ENCODE measurements at places on chromosomes 6 and 20.

GRCh38 chr20:58714340-58714922, 21.8 kb downstream of the NPEPL1 start:
- ATAC-seq = no peak

DNA sequence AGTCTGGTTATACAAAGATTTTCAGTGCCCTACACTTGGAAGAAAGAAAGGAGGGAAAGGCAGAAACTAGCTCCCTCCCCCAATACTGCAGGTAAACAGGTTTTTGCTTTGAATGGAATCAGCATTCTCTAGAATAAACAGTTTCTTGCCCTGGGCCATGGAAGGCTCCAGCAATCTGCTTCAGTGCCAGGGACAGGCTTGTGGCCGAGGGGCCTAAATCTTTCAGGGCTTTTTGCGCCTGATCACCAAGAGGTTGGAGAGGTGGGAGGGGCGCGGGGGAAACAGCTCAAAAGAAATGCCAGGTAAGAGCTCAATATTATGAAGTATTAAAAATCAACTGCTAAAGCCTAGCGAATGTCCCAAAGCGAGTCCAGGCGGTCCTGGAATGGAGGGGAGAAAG, 23.8 kb downstream of the TFAP2B start:
- ATAC-seq = no peak

DNA sequence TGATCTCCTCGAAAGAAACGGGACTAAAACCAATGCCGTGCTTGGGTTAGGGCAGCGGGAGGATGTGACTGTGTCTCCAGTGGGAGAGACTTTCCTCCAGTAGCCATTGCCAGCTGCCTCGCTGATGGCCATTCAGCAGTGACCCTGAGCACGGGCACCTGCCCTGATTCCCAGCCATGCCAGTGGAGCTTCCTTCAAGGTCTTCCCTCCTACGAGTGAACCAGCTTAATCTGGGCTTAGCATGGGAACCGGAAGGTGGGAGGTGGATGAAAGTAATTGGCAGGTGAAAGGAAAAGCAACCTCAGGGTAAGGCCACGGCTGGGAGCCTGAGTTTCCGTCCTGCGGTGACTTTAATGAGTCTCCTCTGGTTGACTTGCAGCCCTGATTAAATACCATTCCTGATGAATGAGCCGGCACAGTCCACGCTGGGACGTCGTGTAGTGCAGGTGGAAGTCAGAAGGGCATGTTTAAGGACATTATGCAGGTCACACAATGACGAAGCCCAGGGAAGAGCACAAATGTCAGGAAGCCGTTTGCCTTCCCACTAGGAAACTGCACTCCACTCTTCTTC, 813.5 kb downstream of the QKI start:
- no peak for ATAC-seq

GRCh38 chr6:117409420-117409819, 16.3 kb downstream of the ROS1 start:
- ATAC-seq = no peak

GRCh38 chr6:104428184-104428583, 431.5 kb downstream of the HACE1 start:
- ATAC-seq = no peak

DNA sequence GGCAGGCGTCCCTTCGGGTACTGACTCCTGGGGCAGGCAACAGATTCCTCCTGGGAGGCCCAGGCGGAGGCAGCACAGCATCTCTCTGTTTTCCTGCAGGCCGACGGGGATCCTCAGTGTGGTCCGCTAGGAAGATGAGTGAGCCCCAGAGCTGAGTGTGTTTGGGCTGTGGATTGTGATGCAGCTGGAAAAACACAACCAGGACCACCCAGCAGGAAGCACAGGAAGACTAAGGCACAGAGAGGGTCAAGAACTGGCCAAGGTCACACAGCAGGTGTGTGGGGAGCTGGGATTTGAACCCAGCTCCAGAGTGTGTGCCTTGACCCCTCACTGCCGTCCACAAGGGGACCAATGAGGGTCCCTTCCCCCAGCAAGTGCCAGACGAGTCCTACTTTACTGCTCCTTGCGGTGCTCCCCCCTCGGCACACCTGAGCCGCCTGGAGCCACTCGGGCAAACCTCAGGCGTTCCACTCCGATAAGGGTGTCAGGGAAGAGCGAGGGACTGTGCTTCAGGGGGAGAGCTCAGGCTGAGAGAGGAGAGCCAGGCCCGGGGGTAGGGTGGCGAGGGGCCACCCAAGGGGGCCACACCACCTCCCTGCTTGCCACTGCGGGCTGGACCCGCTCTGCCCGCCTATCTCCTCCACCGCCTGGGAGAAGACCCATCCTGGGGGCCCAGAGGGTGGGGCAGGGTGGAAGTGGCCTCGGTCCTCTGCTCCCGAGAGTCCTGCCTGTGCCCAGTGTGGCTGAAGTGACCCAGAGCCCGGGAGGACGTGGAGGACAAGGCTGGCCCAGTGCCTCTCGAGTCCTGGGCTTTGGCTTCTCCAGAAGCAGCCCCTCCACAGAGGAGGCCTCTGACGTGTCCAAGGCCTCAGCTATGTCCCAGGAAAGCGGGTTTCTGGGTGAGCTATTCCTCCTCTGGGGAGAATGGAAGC, 63.3 kb downstream of the YTHDF1 start:
- ATAC-seq = no peak

DNA sequence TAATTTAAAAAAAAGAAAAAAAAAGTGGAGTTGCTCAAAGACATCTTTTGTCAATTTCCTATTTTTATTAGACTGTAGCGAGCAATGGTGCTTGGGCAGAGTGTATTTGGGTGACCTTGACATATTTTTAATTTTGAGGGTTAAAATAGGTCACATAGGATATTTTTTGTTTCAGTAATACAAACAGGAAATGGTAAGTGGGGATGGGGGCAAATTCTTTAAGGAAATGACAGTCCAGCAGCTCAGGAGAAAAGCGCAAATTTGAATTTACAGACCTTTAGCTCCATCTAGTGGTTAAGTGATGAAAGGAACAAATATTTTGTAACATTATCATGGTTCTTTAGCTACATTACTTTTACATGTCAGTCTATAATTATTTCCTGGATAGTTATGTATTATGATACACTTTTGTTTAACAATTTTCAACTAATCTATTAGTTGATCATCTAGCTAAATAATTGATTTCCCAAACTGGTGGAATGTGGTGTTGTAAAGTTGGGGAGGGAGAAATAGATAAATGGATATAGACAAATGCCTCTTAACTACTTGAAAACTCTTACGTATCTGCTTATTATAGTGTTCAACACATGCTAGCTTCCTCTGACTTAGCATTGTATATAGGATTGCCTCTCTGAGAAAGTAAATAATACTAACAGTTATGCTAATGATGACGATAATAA, 10.0 kb downstream of the CITED2 start:
- peak; percentile 60 for ATAC-seq
